Activated CD8-positive, alpha-beta T cell treated with anti-CD3 and anti-CD28 coated beads for 36 hours (primary cell): ENCODE measurements at places on chromosomes 7 and 10.

DNA sequence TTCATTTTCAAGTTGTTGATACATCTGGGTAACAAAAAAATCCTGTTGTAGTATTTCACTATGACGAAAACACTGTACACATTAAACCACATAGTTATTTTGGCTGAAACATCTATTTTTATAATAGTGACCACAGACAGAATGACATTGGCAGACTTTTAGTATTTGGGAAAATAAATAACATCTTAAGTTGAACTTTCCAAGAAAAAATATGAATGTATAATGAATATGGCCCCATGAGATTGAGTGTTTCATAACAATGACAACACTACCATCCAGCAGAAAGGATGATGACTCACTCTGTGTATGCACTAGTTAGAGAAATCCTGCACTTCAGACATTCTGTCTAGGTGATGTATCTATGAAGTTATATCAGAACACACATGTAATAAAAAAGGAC is 118.1 kb downstream of the SEMA3D start:
- no peaks in the 10 kb centered on the region for H3K36me3 ChIP-seq
- H3K27me3 ChIP-seq, result no peaks in the 10 kb centered on the region
- H3K27ac ChIP-seq, result no peak overlapping the region
- no peaks in the 10 kb centered on the region for H3K4me1 ChIP-seq

GRCh38 chr10:60352105-60352504 is 37.6 kb downstream of the ANK3 start:
- no peak overlapping the region for H3K4me3 ChIP-seq
- no peak for DNase-seq
- H3K36me3 ChIP-seq, result no peaks in the 10 kb centered on the region

DNA sequence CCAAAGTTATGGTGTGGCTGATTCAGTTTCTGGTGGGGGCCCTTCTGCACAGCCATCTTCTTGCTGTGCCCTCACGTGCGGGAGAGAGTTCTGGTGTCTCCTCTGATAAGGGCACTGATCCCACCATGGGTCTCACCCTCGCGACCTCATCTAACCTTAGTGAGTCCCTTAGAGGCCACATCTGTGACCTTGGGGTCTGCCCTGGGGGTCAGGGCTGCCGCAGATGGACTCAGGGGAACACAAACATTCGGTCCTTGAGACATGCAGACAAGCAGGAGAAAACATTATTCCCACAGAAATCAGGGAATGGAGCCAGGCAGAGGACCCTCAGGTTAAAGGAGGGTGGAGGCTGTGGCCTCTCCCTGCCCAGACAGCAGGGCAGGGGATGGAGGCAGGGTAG is 177.9 kb downstream of the DNAJB6 start:
- no peak overlapping the region for H3K4me3 ChIP-seq
- no peak overlapping the region for H3K27ac ChIP-seq
- no peak for DNase-seq
- H3K27me3 ChIP-seq, result peaks cover 2% of the 10 kb centered on the region
- no peaks in the 10 kb centered on the region for H3K36me3 ChIP-seq

- peaks cover 33% of the 10 kb centered on the region for H3K27me3 ChIP-seq
- H3K27ac ChIP-seq, result no peak overlapping the region
- H3K36me3 ChIP-seq, result peaks cover 3% of the 10 kb centered on the region
- DNase-seq, result no peak
- H3K4me3 ChIP-seq, result no peak overlapping the region
These were observed 2.2 kb downstream of the MEOX2 start for GRCh38 chr7:15684111-15684800.

DNA sequence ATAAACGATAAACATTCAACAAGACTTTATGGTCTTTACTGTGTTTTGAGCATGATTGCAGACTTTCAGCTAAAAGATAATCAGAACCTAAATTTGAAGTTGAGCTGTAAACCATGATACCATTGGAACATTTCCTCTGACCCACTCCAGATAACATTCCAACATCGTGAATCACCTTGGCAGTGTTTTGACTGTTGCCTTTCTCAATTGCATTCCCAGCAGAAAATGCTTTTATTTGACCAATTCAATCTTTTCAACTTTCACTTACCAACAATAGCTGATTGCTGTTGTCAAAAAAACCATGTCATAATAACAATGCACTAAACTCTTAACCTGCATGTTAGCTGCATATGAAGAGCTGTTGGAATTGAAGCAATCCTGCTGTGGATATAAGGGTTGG is 165.5 kb downstream of the MDFIC start:
- no peak overlapping the region for H3K4me3 ChIP-seq
- DNase-seq, result no peak
- no peaks in the 10 kb centered on the region for H3K36me3 ChIP-seq
- no peak overlapping the region for H3K27ac ChIP-seq
- H3K4me1 ChIP-seq, result no peaks in the 10 kb centered on the region

DNA sequence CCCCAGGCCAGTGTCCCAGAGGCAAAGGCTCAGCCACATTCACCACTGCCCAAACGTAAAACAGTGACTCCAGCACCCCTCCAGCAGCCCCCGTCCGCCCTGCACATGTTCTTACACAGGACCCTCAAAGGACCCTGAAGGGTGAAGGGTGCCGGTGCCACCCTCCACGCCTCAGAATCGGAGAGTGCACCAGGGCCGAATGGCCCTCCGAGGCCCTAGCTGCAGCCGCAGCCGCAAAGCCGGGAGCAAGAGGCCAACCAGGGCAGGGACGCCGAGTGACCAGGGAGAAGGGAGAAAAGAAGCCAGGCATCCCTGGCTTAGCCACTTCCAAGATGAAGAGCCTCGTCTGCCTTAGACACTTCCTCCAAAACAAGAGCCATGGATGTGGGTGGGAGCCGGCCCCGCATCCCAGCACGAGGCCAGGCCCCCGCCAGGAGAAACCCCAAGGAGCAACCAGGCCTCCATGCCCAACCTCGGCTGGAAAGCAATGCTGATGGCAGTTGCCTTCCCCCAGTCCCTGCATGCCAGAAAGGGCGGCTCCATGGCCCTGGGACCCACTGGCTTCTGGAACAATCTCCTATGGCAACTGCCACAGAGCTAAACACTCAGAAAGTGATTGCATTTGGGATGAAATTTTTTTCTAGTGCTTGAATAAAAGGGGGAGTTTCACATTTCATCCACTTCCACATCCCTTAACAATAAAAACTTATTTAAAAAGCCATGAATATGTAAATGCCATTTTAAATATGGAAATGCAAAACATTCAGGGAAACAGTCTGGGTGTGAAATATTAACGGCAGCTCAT is 92.3 kb downstream of the MAD1L1 start:
- peaks cover 13% of the 10 kb centered on the region for H3K4me1 ChIP-seq
- peaks cover 7% of the 10 kb centered on the region for H3K36me3 ChIP-seq
- no peaks in the 10 kb centered on the region for H3K27me3 ChIP-seq
- no peak for DNase-seq
- H3K4me3 ChIP-seq, result no peak overlapping the region
